ENCODE measurements at places on chromosomes 4 and X.

- DNase-seq: no peak
Measured at GRCh38 chrX:153593811-153594500, 5.0 kb downstream of the CCNQ start.

- peak; percentile 1 for DNase-seq
Measured at GRCh38 chr4:70559211-70559830, 32.7 kb upstream of the AMBN start.

DNA sequence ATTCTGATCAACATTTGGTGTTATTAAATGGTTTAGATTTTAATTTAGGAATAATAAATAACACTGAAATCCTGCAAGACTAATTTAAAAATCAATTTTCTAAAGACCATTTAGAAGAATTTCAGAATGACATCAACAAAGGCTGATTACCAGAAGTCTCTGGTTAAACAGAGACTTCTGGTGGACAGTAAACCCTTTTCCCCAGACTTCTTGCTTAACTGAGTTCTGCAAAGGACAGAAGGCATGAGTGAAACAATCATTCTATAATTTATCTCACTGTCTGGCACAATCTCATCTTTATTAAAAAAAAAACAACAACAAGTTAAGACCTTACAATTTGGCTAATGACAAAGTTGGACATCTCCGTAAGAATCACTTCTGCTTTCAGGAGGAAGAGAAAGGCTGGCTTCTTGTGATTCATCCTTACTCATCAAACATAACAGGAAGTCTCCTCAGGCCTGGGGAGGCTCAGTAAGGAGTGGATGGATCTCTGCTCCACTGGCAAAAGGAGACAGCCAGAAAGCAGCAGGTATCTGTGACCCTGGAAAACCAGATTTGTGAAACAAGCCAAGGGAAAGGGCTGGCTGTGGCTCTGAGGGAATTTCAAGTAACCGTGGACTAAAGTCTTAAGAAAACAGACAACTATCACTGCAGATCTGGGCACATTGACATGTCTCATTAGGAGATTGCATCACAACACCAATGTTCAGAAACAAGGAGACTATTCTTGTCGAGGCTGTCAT lies 908 bp upstream of the TLR6 start:
- no peak for DNase-seq

GRCh38 chr4:6732441-6733357 lies 16.7 kb downstream of the BLOC1S4 start:
- DNase-seq: no peak

GRCh38 chr4:85734424-85734831 lies 259.5 kb downstream of the ARHGAP24 start:
- DNase-seq: no peak

DNA sequence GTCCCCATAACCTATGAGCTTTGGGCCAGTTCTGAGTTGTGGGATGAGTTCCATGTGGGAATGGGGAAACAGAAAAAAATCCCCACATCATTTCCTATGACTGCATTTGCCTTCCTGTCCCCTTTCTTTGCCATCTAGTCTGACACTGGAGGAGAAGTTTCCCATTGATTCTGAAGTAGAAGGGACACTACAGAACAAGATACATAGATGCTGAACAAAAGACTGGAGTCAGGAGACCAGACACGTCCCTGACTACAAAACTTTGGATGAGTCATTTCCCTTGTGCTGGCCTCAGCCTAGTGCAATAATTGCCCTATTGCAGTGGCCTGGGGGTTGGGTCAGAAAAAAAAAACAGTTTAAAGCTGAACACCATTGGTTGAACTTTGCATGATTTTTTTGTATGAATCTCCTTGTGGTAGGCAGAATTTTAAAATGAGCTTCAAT lies 22.1 kb downstream of the BEX3 start:
- no peak for DNase-seq

All from stimulated activated CD4-positive, alpha-beta T cell treated with anti-CD3 and anti-CD28 coated beads, TNF-alpha, amount 100 ng/mL, for 1 hour (primary cell).